ENCODE measurements at places on chromosomes 2 and 18. TPM values are rescaled to one million over a fixed set of nuclear protein-coding genes. Genes with fewer than 3 reads are reported as not detected.

IL36G gene
- total RNA-seq, result not detected

GPR155 gene
- 1.1 TPM for total RNA-seq

ACSL3 gene
- total RNA-seq, result 117 TPM

CDH7 gene
- not detected for total RNA-seq

SH2D6 gene
- total RNA-seq, result 0.11 TPM

KCNJ13 gene
- total RNA-seq, result not detected

CCDC148 gene
- total RNA-seq, result 0.34 TPM

Data from dermis lymphatic vessel endothelial cell (primary cell).